ENCODE measurements at places on chromosomes 1 and 21.

DNA sequence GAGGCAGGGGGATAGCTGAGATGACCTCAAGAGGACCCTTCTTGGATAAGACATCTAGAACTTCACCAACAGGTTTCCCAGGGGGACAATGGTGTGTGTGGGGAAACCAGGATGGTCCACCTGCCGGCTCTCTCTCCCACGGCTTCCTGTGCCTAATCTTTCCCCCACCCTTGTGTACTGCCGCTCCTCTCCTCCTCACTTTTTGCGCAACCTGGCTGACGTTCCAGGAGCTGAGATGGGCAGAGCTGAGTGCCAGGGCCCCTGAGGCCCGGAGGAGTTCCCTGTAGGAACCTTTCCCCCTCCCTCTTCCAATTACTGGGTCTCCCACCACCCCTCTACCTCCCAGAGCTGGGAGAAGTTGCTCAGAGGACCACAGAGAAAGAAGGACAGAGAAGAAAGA lies 6.9 kb downstream of the SLC26A9 start:
- DNase-seq: no peak

DNA sequence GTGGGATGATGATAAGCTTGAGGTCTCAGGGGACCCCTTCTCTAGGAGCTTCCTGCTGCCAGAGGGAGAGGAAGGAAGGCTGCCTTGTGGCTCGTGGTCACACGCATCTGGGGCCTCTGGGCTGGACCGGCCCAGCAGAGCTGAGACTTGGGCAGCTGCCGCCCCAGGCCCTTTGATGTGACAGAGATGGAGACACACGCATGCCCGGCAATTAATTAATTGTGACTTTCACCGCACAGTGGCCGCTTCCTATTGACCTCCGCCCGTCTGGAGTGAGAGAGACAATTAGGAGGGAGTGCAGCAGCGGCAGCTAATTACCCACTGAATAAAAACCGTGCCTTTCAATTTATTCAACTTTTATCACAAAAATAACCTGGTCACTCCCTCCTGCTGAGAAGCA lies 16.6 kb upstream of the C1QA start:
- DNase-seq: no peak

DNA sequence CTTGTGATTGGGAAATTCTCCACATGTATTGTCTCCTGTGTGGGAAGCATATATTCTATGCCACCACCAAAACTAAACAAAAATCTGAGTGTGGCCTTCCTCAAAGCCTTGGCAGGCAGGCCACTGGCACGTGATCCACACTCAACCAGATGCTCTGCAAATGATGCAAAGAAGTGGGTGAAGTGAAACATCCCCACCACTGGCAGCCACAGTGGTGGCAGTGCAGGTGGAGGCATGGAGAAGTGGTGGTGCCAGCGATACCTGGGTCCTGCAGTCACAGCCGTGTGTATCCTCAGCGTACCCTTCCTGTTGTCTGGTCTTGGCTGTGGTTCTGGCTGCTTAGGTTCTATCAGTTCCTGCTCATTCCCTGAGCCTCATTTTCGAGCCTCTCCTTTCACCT lies 65.2 kb downstream of the PLPPR5 start:
- no peak for DNase-seq

DNA sequence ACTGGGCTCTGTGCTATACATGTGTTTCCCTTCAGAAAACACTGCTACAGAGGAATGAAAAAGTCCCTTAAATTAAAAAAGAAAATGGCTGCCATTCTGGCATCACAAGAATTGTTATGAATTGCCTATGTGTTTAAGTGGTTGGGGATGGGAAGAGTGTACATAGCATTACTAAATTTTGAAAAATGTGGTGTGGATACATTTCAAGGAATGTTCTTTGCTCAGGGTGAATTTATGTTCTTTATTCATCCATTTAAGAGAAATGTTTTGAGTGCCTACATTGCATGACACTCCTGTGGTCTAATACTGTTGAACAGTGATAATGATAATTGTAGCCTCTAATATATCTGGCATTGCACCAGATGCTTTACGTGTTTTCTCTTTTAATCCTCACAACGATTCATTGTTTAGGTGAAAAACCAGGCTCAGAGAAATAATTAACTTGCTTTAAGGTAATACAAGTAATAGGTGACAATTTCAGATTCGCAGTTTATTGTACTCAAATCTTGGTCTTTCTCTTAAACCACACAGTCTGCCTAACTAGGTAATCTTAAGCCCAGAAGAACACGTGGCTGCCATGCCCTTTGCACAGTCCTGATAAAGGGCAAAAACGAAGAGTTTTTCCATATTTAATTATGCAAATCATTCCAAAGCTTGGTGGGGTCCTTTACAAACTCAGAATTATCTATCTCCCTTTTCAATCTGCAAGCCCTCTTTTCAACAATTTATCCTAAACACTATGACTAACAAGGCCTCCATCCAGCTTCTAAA lies 31.5 kb downstream of the DPT start:
- DNase-seq: no peak

GRCh38 chr1:197904126-197904787 lies 1.8 kb downstream of the C1orf53 start:
- DNase-seq: peak; percentile 43

DNA sequence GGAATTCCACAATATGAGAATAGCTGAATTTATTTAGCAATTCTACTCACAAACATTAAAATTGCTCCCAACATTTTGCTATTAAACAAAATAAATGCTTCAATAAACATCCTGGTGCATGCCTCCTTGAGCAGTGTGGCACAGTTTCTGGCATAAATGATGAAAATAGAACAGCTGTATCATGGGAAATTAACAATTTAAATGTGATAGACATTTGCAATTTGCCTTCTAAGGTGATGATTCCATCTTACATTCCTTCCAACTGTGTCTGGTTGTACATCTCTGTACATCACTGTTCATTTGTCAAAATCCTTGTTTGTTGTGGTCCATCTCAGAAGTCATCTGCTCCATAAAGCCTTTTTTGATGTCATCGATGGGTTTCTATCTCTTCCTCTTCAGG lies 198.7 kb downstream of the KCTD3 start:
- no peak for DNase-seq

- peak; percentile 55 for DNase-seq
These were observed 751 bp downstream of the STUM start for GRCh38 chr1:226549094-226549936.

DNA sequence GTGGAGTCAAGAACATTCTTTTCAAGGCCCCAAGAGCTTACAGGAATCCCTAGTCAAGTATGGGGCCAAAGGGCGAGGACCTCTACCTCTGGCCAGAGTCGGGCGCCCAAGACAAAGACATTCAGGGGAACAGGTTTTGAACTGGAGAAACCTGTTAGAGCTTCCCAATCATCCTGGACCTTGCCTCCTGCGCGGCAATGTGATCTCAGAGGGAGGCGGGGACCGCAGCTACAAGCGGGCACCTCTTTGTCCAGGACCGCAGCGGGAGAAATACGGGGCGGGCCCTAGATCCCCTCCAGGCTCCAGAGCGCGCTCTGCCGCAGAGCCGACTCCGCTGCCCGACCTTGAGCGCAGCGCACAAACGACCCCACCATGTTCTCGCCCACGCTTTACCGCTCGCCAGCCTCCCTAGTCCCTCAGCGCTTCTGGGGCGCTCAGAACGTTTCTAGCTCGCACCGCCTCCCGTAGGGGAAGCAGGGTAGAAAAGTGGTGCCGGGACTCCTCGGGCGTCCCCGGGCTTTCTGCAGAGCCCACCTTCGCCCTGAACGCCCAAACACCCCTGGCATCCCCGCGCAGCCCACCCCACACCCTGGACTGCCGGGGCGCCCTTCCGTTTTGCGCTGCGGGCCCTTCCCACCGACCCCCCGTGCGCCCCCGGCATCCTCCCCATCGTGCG lies 28.1 kb downstream of the RABIF start:
- DNase-seq: peak; percentile 82

DNA sequence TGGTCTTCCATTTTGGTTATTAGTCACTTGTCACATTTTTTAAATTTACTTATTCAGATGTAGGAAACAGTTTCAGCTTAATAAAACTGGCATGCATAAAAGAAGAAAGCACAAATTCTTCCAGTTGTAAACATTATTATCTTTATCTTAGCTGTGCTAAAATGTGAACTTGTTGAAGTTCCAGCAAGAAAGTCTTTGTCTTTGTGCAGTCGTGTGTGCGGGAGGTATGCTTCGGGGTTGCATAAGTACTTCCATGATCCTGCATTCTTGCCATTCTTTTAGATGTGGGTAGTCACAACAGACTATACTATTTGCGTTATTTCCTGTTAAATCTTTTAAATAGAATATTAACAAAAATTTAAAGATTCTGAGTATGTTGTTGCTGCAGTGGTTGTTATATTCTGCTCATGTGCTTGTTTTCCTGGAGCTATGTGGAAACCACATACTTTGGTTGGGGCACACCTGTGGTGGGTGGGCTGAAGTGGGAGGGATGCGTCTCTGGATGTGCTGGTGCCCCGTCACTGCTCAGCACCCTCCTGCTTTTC lies 49.9 kb downstream of the CBS start:
- DNase-seq: no peak

DNA sequence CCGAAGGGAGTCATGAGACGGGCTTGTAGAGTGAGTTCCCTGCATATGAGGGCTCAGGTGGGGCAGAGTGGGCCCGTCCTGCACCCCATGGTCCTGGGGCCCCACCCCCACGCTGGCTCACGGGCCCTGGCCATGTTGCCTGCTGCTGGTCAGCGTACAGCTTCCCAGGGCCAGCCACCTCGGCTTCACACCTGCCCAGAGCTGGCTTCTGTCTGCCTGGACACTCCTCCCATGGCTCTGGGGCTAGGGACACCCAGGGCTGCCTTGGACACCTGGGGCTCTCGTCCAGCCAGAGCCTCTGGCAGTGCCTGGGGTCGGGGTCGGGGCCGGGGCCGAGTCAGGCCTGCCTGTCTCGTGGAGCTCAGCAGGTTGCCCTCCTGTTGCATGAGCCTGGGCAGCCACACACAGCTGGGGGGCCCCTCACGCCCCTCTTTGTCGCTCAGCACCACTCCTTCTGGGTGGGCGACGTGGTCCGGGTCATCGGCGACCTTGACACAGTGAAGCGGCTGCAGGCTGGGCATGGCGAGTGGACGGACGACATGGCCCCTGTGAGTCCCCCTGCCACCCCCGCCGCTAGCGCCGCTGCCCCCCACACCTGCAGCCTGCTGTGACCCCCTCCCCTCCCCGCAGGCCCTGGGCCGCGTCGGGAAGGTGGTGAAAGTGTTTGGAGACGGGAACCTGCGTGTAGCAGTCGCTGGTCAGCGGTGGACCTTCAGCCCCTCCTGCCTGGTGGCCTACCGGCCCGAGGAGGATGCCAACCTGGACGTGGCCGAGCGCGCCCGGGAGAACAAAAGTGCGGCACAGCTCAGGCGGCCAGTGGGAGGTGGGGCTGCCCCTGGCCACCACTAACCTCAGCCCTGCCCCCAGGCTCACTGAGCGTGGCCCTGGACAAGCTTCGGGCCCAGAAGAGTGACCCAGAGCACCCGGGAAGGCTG lies 5.5 kb upstream of the MMP23B start:
- no peak for DNase-seq

- DNase-seq: no peak
These were observed 17.4 kb downstream of the JAM2 start for GRCh38 chr21:25656412-25656811.

DNA sequence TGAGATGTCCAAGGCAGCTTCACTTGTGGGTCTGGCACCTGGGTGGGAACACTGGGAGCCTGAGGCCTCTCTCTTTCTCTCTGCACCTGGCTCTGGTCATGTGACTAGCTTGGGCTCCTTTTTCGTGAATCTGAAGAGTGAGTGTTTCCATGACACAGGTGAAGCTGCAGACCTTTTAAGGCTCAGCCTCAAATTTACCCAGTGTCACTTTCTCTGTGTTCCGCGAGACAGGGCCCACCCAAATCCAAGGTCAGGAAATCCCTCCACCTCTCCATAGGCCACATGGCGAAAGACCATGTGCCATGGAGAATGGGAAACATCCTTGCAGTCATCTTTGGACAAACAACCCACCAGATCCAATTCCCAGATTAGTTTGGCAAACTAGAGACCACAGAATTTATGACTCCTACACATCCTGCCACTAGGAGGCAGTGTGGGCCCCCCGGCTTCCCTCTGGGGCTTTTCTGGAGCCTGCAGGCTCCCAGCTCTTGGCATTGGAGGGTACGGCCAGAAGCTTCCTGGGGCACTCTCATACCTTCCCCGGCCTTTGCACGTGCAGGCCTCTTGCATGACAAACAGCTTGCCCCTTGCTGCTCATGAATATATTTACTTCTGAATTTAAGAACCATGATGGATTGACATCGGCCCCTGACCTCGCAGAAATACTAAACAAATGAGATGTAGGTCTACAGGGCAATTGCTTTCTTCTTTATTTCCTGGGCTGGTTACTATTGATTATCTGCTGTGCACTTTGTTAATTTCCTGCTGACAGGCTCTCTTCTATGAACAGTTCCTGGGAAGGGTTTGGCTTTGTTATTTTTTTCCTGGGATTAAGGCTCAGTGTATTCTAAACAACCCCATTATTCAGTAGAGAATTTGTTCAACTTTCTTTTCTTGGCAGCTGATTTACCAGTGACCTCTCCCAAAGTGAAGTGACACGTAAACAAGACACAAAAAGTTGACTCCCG lies 180.7 kb downstream of the KAZN start:
- peak; percentile 85 for DNase-seq

DNA sequence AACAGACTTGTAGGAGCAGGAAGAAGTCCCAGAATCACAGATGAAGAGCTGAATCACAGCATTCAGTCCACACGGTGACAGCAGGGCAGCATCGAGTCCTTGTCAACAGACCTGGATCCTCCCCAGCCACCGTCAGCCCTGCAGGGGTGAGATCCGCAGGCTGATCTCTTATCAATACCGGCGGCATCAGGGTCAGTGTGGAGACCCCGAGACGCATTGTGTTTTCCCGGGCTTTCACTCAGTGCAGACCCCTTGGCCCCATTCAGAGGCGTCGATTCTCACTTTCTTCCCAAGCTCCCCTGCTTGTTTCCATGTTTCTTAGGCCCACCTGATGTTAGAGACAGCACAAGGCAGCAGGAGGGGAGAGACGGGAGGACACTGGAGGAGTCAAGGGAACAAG lies 609.6 kb downstream of the PTPRU start:
- no peak for DNase-seq

DNA sequence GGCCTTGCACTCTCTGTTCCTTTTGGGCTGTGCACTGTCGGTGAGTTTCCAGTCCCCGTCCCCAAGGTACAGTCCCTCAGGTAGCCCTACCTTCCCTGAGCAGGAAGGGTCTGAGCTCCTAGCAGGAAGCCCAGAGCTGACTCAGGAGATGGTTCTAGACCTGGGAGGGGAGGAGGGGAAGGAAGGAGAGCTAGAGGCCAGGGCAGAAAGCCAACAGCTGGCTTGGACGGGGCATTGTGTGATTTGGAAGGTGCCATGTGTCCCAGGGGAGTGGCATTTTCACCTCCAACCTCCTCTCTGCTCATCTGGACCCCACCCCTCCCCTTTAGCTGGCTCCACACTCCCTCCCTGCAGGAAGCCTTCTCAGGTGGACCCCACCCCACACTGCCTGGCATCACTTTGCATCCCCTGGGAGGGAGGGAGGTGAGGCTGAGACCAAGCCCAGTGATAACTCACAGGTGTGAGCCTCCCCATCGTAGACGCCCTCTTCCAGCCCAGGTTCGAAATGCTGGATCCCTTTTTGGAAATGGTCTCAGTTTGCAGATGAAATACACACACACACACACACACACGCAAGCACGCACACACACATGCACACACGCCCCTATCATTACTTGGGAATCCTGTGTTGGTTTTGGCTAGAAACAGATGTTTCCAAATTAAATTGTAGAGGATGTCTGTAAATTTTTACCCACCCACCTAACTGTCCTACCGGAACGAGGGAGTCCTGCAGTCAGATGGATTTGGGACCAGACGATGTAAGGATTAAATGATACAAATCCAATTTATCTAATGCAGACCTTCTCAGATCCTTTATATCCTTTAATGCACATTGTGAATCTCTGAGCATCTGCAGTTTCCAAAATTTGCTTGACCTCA lies 19.7 kb upstream of the IFNLR1 start:
- no peak for DNase-seq
